ENCODE measurements at places on chromosomes 7 and 10.

GRCh38 chr7:140209866-140210609 lies 33.3 kb upstream of the KDM7A start:
- no peak for DNase-seq

GRCh38 chr7:815284-816216 lies 16.7 kb upstream of the SUN1 start:
- peak; percentile 45 for DNase-seq

DNA sequence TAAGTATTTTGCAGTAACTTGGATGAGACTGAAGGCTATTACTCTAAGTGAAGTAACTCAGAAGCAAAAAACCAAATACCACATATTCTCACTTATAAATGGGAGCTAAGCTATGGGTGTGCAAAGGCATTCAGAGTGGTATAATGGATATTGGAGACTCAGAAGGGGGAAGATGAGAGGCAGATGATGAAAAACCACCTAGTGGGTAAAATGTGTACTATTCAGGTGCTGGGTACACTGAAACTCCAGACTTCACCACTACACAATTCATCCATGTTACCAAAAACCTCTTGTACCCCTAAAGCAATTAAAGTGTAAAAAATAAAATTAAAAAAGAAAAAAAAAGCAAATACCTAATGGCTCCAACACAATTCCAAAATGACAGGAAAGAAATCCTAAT lies 351.7 kb downstream of the NXPH1 start:
- no peak for DNase-seq

DNA sequence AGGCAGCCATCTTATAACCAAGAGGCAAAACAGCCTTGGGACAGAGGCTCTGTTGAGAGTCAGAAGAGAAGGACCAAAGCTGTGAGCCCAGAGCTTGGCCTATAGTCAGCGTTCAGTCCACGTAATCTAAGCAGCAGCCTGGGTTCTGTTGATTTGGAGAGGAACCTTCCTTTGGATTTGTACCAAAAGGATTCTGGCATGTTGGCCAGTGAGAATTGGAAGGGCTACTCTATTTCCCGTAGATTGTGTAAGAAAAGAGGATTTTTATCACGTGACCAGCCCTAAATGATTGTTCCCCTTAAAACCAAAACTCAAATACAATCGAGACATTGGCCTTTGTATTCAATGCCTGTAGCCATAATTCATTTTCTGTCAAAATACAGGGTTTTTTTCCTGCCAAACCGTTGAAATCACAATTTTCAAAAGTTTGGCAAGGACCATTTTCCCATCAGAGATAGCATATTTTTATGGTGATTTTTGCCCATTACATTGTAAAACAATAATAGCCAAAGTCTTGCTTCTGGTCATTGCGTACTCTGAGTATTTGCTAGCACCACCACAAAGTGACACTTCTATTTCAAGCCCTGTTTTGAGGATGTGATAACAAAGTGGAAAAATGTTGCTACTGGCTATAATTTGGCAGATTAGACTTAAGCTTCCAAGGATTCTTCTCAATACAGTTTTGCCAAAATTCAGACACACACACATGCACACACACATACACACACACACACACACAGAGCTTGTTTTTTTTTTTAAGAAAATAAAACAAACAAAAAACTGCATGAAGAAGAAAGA lies 23.1 kb upstream of the BMPER start:
- no peak for DNase-seq

GRCh38 chr10:5606864-5607263 lies 59.5 kb downstream of the ASB13 start:
- DNase-seq = no peak

Data from NCI-H1105 (cell line).